ENCODE measurements at places on chromosomes 11 and 22. TPM values are rescaled to one million over a fixed set of nuclear protein-coding genes. Genes with fewer than 3 reads are reported as not detected.
A peak's percentile ranks its signal among the peaks of the same experiment; 100 is the strongest.

FOLR3 gene
- total RNA-seq, result not detected

DNA sequence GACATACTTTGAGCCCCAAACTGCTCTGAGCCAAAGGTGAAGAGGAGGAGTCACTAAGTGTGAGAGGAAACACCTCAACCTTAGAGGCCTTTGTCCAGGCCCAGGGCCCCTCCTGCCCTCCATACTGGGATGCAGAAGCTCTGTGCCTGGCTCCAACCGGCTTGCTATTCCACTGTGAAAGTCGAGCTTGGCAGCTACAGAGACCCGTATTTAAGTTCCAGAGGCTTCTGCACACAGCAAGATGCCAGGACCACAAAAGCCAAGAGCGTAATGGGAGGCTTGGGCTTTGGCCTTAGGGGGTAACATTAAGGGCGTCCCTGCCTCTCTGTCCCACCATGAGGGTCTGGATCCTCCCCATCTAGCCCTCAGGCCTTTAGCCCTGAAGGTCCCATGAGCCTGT, 31.9 kb downstream of the DSCAML1 start:
- no peak for DNase-seq

DMC1 gene
- 0.22 TPM for total RNA-seq

GRCh38 chr11:6497069-6497839, at the start of gene DNHD1:
Gene DNHD1, plus strand, starts transcription at chr11:6497280. Its CDS starts 936 bp downstream, at chr11:6498216.
- DNase-seq, result no peak

DNA sequence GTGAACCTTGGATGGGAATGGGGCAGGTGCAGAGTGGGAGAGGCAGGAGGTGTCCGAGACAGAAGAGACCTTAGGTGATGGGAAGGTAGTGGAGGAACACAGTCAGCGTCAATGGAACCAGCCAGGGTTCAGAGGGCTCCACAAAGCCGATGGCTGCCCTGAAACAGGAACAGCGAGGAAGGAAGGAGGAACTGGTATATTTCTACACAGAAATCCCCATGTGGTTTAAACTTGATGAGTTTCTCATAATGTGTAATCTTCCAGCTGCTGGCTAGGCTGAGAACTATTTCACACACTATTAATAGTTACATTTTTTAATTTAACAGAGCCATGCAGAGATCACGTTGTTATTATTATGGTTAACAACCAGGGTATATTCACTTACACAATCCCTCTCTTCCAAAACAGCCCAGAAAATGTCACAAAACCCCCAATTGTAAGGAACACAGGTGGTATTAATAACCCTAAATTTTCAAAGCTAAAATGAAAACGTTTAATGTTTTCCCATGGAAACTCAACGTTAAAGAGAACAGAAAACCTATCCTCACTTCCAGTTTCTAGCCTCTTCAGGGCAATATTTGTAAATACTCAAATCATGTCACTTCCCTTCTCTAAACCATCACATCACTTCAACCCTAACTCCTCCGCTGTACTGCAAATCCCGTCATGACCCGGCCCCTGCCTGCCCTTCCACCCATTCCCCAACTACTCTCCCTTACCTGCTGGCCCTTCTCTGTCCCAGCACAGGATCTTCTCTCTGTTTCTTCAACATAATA, 74.5 kb upstream of the ARFGAP3 start:
- no peak for DNase-seq

DNA sequence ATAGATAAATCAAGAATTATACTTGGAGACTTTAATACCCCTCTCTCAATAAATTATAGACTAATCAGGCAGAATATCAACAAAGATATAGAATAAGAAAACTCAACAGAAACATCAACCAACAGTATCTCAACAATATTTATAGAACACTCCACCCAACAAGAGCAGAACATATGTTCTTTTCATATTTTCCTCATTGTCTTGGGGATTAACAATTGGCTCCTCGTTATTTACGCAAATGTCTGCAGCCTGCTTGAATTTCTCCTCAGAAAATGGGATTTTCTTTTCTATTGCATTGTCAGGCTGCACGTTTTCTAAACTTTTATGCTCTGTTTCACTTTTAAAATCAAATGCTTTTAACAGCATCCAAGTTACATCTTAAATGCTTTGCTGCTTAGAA, 37.0 kb upstream of the FBLN1 start:
- no peak for DNase-seq

- DNase-seq, result no peak
Measured at GRCh38 chr11:66562275-66562674, 6.1 kb downstream of the CTSF start.

DNA sequence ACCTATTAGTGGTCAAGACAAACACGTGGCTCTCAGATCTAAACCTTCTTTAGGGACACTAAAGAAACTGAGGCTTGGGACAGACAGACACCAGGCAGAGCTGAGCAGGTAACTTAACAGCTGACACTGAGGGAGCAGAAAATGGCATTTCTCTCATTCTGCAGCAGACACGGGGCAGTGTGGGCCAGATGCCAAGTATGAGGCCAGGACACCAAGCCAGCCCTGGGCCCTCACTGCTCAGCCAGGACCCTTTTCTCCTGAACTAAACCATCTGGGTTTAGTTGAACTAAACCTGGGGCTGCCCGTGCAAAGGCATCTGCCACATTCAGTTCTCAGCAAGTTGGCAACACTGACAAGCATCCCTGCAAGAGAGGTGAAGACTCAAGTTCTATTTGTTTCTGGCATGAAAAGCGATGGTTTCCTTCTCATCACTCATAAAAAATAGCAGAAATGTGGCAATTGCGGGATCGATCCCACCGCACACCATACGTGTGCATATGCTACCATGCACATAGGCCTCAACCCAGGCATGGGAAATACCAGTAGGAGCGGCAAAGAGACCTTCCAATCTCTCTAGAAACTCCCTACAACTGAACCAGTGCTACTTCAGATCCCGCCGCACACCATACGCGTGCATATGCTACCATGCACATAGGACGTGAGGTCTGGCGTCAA, 100.1 kb upstream of the BID start:
- peak; percentile 15 for DNase-seq

THY1 gene
- 0.20 TPM for total RNA-seq

DNA sequence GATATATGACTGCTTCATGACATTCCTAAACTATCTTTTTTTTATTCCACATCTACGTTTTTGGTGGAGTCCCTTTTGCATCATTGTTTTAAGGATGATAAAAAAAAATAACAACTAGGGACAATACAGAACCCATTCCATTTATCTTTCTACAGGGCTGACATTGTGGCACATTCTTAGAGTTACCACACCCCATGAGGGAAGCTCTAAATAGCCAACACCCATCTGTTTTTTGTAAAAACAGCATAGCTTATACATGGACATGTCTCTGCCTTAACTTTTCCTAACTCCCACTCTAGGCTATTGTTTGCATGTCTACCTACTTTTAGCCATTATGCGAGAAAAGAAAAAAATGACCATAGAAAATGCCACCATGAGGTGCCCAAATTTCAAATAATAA, 13.2 kb downstream of the MS4A1 start:
- DNase-seq, result no peak

SMTN gene
- 93.1 TPM for total RNA-seq

DNA sequence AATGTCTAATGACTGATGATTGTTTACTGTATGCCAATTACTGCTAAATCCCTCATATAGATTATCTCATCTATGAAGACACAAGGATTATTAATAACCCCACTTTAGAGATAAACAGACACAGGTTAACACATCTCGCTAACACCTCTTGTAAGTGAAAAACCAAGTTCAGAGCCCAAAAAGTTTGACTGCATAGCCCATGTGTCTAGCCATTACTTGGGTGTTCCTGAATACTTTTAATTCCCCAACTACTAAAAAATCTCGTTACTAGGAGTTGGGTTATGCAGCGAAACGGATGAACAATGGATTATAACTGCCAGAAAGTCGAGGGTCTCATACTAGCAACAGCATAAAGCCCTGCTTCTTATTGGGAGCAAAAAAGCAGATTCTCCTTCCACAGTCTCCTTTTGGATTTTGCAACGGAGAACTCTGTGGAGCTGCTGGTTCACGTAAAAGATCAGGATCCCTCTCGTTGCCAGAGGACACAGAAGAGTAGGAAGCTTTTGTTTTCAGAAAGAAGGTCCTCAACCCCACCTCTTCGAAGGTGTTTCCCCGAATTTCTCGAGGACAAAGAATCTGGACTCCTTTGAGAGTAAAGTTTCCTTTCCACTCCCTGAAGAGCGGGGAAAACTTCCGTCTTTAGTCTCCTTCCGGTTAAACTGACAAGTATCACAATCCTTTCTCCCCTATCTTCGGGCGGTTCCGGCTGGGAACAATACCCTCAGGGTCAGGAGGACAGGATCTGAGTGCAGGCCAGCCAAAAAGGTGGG, 979 bp downstream of the ZBED5 start:
- peak; percentile 52 for DNase-seq

C22orf31 gene
- not detected for total RNA-seq

DEUP1 gene
- not detected for total RNA-seq

DNA sequence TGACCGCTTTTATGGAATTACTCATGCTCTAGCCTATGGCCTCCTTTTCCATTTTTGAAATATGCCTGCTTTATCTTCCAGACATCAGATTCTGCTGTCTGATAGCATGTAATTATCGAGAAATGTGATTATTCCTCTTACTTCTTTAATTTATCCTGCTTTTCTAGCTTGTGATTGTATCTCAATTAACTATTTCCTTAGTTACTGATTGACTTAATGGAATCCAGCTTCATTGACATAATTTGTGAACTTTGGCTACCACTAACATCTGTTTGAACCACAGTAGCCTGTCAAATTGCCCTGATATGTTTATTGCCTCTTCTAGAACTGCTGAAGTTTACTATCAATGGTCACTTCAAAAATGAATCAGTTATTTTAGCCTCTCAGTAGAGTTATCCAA, 25.5 kb upstream of the PDE3B start:
- DNase-seq, result no peak

GRCh38 chr11:1739576-1739975, 10.8 kb downstream of the IFITM10 start:
- peak; percentile 10 for DNase-seq

CHRNA10 gene
- total RNA-seq, result 0.60 TPM

- DNase-seq, result no peak
Measured at GRCh38 chr11:117647872-117648271, 149.1 kb downstream of the DSCAML1 start.

DNA sequence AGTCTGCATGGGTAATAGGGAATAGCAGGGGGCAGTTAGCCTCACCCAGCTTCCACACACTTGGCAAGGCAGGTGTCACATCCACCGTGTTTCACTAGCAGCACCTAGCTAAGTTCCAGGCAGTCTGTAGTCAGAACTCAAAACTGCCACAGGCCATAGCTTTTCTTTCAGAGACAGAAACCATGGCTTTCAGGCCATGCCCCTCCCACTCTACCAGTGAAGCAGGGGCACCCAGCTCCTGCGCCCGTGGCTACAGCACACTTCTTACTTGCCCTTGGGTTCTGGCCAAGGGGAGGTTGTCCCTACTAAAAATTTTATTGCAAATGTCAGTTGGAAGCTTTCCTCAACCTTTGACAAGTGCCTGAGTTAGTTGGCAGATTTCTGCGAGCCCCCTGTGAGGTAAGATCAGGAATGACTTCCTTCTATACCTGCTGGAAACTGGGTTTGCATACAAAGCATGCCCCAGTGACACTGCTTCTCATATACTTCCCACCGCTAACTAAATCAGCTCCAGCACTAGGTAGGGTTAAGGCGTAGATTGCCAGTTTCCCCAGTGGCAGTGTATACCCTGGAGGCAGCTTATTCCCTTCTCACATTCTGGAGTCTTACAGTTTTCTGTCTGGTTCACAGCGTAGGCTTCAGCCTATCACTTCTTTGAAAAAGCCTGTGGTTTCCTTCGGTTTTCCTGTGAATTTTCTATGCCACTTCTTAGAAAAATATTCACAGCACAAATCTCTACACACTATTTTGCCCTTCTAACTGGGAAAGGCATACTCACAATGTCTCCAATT, 139.0 kb upstream of the LUZP2 start:
- no peak for DNase-seq

PRDX5 gene
- 217 TPM for total RNA-seq

DNA sequence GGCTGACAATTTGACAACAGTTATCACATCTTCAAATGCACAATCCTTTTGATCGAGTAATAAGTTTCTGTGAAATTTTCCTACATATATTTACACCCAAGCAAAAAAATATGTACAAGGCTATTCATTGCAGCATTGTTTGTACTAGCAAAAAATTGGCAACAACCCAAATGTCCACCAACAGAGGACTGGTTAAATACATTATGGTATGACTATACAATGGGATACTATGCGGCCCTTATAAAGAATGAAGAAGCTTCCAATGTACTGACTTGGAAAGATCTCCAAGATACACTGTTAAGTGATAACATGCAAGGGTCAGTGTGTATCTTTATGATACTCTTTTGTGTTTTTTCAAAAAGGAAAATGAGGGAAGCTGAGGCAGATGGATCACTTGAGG, 8.2 kb upstream of the P2RY2 start:
- DNase-seq, result no peak

MFRP gene
- not detected for total RNA-seq

RNF215 gene
- total RNA-seq, result 23.8 TPM

GRCh38 chr22:30326706-30327362, at the start of gene TBC1D10A:
Gene TBC1D10A, minus strand, starts transcription at chr22:30326941. Its CDS starts 60 bp downstream, at chr22:30326881.
- peak; percentile 87 for DNase-seq

INS gene
- not detected for total RNA-seq

DEPDC7 gene
- 0.20 TPM for total RNA-seq

LRP4 gene
- total RNA-seq, result 0.40 TPM

GRCh38 chr11:112391086-112391485, 130.4 kb upstream of the PLET1 start:
- DNase-seq, result no peak

DNA sequence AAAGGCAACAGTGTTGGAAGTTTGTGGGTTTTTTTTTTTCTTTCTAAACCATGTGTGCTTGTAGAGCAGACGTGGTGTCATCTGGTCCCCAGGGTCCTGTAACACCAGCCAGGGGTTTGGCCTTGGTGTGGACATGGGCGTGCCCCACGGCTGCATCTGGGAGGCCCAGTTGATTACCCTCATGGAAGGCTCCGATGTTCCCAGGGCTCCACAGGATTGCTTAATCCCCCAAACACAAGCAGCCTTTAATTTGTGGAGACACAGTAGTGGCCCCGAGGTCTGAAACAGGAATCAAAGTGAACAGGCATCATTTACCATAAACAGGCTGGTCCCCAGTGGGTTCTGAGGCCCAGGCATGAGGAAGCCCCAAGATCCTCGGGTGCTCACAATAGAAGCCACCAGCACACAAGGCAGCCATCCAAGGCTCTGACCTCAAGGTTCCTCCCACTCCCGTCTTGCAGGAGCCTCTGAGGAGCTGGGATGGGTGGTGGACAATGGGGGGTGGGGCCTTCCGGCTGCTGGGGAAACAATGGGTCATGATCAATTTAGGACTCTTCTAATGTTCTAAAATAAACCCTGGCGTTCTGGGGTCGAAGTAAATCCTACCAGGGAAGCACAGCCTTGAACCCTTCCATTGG, 115.0 kb upstream of the CD82 start:
- DNase-seq, result no peak

- DNase-seq, result no peak
Measured at GRCh38 chr11:72443016-72443415, 8.7 kb upstream of the CLPB start.

- no peak for DNase-seq
Measured at GRCh38 chr11:26859416-26859815, 134.5 kb upstream of the FIBIN start.

DNA sequence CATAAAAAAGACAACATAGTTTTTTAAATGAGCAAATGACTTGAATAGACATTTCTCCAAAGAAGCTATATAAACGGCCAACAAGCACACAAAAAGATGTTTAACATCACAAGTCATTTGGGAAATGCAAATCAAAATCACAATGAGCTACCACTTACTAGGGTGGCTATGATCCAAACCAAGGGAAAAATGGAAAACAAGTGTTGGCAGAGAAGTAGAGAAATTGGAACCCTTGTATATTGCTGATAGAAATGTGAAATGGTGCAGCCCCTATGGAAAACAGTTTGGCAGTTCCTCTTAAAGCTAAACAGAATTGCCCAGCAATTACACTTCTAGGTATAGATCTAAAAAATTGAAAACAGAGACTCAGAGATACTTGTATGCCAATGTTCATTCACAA, 29.0 kb downstream of the PAMR1 start:
- DNase-seq, result no peak

All from lung microvascular endothelial cell (primary cell).